ENCODE measurements at places on chromosomes 1 and 21.

DNA sequence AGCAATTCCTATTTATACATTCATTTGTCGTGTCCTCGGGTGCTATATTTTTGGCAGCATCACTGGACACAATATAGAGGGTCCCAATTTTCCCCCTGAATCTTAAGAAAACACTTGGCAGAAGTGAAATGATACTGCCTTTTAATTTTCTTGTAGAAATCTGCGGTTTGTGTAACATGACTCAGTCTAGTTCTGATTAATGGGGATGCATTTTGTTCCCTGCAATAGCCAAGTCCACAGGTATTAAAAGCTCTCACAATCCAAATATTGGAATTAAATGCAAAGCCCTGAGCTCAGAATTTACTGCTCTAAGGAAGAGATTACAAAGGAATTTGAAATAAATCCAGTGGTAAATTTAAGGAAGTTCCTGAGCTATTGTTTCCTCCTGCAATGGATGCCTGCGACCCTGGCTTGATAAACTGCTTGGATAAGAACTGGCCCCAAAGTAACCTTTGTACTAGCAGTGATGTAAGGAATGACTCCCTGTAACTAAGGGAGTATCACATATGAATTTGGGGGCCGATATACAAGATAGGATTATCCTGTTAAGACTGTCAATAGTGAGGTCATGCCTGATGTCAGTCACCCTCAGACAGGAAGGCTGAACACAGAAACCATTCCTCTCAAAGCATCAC, 349.7 kb upstream of the C1orf87 start:
- no peak for DNase-seq

- no peak for DNase-seq
Observed at GRCh38 chr1:109783436-109783835, 19.7 kb upstream of the EPS8L3 start.

GRCh38 chr1:230105754-230106625, 39.0 kb downstream of the GALNT2 start:
- DNase-seq: no peak

GRCh38 chr1:220219865-220220698, 52.2 kb downstream of the RAB3GAP2 start:
- DNase-seq: no peak

- DNase-seq: no peak
Observed at GRCh38 chr1:202181586-202181985, 12.0 kb upstream of the LGR6 start.

DNA sequence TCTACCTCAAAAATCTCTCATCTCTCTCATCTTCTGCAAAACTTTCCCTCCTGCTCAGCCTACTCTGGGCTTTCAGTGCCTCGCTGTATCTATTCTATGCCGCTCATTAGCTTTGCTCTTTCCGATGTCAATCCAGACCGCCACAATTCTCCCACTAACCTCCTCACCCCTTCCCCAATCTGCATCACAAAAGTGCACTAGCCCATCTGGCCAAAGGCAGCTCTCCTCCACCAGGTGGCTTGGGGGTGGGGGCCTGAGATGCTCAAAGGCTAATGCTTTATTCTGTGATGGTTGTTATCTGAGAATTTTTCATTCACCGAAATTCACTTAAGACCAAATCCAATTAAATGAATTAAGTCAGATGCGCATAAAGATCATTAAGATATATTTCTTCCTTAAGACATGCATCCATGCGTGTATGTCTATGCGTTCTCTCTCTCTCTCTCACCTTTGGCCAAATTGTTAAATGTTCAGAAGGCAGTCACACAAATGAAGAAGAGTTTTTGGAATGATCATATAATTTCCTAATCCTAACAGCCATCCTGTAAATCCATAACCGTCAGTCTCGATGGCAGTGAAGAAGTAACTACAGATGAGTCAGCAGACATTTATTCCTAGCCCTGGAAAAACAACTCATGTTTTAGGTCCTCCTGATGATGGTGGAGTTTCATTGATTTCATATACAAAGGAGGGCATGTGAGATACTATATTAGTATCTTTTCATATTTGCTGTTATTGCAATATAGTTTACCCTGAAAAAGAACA, 111.3 kb downstream of the C1orf21 start:
- DNase-seq: no peak

DNA sequence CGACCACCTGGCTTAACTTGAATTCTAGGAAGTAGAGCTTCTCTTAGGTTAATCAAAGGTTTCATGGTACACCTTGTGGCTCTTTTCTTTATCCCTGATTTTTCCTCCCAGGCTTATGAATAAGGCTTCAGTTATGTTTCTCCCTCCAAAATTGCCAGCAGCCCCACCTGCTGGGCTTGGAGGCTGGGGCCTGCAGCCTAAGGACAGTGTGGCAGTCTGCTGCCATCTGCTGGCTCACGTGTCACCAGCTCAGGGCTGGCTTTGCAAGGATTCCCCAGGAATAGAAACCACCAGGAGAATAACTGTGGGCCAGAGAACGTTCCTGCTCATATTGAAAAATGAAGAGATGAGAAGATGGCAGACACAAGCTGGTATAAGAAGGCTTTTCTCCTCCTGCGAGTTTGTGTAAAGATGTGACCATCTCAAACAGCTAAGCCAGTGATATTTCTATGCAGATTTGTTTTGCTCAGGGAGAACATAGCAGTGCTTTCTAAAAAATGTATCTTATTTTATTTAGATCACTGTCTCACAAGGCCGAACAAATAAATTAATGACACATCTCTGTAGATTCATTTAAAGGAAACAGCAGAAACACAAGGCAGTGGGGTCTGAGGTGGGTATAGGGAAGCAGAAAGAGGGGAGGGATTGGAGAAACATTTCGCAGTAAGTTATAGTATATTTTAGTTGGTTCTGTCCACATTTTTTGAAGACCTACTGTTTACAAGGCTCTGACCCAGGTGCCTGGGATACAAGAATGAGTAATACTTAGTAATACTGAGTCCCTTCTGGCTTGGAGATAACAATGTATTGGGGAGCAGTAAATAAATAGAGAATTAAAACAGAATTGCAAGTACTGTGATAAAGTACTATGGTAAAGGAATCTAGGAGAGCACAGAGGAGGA, 291.1 kb upstream of the SGIP1 start:
- DNase-seq: peak; percentile 35

DNA sequence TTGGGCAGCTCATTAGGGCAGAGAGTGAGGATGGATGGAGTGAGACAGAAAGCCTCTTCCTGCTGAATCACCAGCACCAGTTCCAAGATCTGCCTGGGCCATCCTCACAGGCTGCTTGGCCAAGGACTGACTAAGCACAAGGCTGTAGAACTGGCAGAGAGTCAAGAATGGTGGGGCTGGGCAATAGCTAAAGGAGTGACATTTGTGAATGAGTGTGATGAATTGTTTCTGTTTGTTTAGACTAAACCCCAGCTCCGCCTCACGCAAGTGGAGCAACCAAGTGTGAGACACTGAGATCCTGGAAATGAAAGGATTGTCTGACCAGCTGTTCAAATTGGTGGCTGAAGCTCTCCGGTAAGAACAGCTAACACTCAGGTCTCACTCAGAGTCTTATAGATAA, 38.6 kb downstream of the BRINP2 start:
- DNase-seq: peak; percentile 91

DNA sequence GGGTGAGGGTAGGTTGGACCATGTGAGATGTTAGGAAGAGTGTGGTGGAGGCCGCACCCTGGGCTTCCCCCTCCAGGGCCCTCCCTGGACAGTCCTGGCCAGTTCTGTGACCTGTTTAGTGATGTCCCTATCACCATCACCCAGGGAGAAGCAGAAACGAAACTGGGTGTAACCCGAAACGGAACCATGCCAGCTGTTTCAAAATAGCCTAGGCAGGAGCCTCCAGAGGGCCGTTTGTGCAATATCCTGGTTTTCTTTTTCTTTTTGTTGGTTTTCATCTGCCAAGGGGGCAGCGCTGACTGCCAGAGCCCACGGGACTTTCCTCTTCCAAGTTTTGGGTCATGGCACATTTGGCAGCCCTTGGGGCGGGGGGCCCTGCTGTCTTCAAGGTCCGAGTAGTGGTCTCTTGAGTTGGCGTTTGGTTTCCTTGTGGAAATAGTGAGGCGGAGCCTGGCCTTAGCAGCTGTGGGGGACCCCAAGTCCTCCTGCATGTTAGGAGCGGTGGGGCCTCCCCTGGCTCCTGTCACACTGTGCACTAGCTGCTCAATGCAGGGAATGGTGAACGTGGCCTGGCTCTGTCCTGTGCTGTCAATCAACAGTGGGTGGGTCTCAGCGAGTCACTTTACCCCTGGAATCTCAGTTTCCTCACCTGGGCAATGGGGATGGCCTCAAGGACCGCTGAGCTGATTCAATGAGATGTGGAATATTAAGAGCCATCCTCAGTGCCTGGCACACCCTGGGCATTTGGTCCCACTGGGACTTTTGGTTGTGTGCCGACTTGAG, 90.7 kb downstream of the ARHGEF10L start:
- DNase-seq: no peak

DNA sequence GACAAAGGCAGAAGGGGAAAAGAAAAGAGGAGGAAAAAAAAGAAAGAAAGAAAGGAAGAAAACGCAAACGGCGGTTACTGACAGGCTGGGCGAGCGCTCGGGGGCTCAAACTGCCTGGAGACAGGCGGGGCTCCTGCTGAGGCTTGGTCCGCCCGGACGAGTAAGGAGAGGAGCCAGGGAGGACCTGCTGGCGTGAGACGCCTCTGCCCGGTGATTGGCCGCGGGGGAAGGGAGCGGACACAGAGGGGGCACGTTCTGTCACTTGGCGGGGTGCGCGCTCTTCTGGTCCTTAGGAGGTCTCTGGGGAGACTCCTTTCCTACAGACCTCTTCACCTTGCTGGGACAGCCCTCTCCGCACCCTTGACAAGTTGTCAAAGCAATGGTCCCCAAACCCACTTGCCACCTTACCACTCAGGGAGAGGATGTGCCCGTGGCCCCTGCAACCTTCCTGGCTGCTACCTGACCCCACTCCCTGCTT, 791 bp upstream of the PIK3R3 start:
- DNase-seq: no peak

- no peak for DNase-seq
Observed at GRCh38 chr1:64514197-64514765, 44.4 kb downstream of the CACHD1 start.

GRCh38 chr1:40799351-40799867, 15.8 kb downstream of the KCNQ4 start:
- DNase-seq: no peak

- DNase-seq: no peak
Observed at GRCh38 chr1:106600626-106601025, 455.8 kb upstream of the PRMT6 start.

DNA sequence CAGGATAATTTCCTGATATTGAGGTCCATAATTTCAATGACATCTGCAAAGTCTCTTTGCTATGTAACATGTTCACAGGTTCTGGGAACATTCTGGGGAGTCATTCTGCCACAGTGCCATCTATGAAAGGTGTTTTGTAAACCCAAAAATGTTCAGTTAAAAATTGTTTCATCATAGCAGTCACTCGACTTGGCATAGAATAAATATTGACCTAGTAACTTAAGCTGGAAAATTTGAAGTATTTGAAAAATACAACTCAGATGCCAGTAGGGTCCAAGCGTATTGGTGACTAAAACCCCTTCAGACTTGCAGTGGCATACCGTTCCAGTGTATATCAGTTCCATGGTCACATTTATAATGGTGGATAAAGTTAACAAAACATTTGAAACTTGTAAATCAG, 6.8 kb downstream of the DESI2 start:
- DNase-seq: no peak

- no peak for DNase-seq
Observed at GRCh38 chr1:245871915-245872314, 635.2 kb downstream of the SMYD3 start.

DNA sequence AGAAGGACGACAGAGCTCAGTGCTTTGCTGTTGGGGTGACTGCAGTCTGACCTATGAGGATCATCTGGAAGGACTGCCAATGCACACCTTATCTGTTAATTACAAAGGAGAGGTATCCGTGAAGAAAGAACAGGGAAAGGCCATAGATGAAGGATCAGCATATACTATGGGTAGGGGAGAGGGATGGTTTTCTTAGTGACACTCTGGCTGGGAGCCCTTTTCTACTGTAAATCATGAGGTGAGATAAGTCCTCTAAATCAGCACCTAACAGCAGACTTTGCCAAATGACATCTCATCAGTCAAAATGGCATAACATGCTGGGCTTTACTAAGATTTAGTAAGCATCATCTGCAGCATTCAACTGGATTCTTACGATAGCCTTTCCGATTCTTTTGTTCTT, 100.0 kb downstream of the PLPPR5 start:
- no peak for DNase-seq

DNA sequence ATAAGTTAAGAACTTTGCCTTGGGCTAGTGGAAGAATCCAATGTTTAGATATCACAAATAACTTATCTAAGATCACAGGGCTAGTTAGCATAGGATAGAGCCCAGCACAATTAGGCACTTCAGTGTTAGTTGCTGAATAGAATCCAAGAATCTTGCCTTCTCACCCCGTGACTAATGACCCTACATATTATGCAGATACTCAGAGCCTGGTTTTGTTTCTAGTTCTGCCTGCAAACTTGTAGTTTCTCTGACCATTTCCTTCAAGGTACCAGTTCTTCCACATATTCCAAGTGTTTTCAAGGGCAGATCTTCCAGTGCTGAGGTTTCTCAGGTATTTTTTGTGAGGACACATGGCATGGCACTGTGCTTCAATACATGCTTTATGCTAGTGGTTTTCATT, 239.3 kb downstream of the KCNK2 start:
- DNase-seq: no peak

DNA sequence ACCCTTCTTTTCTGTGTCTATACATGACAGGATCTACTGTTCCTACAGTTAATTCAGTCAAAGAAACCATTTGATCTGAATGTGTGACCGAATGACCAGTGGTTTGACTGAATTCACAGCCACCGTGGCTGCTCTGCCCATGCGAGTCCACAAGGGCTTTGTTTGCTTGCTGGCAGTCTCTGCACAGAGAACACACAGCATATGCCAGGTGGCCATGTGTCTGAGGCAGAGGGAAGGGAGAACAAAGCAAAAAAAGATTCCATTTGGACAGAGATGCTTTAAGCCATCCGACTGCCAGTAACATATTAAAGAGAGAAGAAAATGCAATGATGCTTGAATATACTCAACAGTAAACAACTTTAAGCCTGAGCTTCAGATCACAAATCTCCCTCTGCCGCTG, 737.8 kb upstream of the CXADR start:
- no peak for DNase-seq

DNA sequence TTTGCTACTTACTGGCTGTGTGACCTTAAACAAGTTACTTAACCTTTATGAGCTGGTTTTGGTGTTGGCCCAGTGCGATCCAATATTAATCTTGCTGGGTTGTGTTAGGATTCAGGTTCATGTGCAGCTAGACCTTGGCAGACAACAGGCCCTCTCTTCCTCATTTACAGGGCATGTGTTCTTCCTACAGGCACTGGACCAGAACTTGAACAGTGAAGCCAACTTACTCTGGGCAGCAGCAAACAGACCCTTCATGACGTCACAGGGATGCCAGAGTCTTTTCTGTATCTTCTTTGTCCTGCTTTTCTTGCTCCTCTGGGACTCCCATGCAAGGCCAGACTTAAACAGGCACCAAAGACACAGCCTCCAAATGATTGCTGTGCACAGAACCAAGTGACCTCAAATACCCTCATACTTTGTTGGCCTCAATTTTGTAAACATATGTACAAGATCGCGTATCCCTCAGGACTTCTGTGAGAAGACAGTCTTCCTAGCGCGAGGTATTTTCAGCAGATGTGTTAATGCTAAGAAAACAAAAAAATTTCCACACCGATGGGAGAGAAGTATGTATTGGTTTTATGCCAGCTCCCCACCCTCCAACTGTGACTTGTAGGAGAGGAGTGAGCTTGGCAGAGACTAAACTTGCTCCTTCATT, 73.7 kb downstream of the URB2 start:
- no peak for DNase-seq
